Lower lobe of right lung (tissue), 2 donors: ENCODE measurements at places on chromosomes 4 and X.

- DNase-seq = no peak
Observed at GRCh38 chr4:85496126-85496849, 21.3 kb downstream of the ARHGAP24 start.

- DNase-seq = no peak
Observed at GRCh38 chr4:187010052-187010451, 286.4 kb upstream of the FAT1 start.

DNA sequence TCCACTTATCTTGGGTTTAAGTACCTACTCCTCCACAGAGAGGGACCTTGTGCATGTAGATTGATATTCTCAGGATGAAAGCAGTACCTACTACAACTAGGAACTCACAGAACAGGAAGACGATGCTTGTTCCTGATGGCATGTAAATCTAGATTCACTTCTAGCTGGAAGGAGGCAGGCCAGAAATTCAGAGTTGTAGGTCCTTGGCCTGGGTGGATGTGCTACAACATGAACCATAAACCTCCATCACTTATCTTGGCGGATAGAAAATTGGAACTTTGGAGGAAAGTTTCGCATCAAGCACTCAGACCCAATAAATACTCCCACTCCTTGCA lies 9.3 kb upstream of the SMIM20 start:
- DNase-seq = no peak

- no peak for DNase-seq
Observed at GRCh38 chr4:69781458-69782418, 21.3 kb upstream of the SULT1B1 start.

DNA sequence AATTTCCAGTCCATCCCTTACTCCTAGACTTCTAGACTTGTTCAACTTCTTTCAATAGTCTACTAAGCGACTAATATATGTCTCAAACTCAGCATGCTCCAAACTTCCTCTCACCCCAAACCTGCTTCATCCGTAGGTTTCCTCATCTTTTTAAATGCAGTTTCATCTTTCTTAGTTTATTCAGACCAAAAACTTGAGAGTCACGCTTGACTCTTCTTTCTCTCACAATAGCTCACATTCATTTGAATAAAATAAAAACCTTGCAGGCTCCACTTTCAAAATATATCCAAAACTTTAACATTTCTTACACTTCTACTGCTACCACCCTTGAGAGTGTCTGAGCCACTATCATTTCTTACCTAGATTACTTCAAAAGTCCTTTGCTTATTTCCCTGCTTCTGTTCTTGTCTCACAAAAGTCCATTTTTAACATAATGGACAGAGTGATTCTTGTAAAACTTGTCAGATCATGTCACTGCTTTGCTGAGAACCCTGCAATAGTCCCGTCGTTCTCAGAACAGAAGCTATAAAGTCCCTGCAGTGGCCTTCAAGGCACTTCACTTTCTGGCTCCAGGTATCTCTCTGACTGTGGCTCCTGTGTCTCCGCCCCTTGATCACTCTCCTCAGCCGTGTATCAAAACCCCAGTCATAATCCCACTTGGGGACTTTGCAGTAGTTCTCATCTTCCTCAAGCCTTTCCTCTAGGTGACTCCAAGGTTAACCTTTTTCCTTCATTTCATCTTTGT lies 167.6 kb downstream of the ARHGAP24 start:
- no peak for DNase-seq

GRCh38 chr4:169132561-169133305 lies 122.7 kb upstream of the CBR4 start:
- DNase-seq = no peak

GRCh38 chr4:149113804-149114430 lies 671.7 kb upstream of the NR3C2 start:
- no peak for DNase-seq

GRCh38 chrX:48715072-48715471 lies 18.5 kb downstream of the SUV39H1 start:
- DNase-seq = no peak

DNA sequence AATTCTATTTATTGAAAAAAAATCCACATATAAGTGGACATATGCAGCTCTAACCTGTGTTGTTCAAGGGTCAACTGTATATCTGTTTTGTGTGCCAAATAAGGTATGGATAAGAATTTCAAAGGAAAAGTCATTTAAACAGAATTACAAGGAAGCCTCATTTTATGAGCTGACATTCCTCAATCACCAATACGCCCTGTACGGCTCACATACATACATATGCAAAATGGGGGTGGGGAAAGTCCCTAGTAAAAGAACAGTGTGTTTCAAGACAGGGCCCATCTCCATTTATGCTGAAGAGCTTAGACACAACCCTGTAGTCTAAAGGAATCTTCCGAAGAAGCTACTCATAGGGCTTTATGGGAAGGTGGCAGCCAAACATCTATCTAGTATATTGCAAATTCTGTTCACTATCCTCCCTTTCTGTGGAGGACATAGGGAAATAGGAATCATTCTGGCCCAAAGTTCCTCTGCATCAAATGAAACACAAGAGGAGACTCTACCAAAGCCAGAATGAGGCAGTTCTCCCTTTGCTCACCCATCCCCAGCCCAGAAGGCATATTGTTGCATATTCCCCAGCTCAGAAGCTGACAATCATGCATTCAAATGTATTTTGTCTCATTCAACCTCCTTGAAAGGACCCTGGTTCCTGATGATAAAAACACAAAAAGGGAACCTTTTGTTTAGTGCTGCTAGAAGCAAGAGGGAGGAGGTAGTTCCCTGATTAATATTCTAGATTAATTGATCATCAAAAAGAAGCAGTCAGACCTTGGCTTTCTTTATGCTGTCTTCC lies 13.7 kb upstream of the ZBTB33 start:
- DNase-seq = no peak

GRCh38 chrX:443536-444210 lies 57.0 kb upstream of the PPP2R3B start:
- no peak for DNase-seq

- no peak for DNase-seq
Observed at GRCh38 chrX:45031830-45032378, 158.9 kb downstream of the KDM6A start.

DNA sequence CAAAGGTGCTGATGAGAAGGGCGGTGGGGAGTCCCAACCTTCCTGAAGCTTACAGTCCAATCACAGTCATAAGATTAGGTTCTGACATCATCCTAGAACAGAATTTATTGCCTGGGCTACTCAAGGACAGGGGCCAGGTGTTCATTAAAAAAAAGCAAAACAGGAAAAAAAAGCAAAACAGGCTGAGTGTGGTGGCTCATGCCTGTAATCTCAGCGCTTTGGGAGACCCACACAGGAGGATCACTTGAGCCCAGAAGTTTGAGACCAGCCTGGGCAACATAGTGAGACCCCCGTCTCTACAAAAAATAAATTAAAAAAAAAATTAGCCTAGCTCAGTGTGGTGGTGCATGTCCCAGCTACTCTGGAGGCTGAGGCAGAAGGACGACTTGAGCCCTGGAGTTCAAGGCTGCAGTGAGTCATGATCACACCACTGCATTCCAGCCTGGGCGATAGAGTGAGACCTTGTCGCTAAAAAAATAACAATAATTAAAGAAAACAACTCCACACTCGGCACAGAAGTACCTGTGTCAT lies 3.0 kb downstream of the RAB9A start:
- DNase-seq = no peak

- DNase-seq = no peak
Observed at GRCh38 chr4:183989461-183989860, 84.4 kb downstream of the STOX2 start.

DNA sequence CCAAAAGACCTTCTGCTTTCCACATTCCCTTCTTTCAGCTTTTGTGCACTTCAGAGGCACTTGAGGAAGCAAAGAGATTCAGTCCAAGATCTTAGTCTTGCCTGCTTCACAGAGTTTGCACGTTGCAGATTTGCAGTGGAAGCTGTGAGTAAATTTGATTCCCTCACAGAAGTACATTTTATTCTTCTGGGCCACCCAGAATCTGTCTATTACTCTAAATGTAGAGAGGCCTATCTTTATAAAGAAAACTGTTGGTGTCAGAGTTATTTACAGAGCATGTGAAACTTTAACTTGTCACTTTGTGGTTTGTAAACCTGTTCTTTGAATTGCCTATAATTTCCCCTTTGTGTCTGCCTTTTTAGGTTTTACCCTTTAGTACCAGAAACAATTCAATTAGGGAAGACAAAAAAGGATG lies 15.5 kb downstream of the SPRY1 start:
- DNase-seq = no peak

GRCh38 chrX:154517101-154517781 lies 1.2 kb upstream of the FAM3A start:
- DNase-seq = no peak

- DNase-seq = no peak
Observed at GRCh38 chrX:19683817-19684216, 168.5 kb upstream of the MAP3K15 start.

DNA sequence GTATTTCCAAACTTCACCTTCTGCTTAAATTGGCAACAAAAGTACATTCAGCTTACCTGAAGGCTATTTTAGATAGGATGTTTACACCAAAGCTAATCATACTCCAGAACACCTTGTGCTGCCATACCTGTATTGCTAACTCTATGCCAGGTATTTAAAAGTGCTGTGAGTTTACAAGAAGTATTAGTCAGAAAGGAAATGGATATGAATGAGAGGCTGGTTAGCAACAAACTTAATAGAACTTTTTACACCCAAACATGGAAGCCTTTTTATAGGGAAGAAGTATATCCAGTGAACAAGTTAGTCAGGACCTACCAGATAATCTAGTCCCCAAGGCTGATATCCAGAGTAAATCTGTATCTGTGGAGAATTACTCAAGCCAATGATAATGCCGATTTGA lies 131.2 kb upstream of the SPRY1 start:
- DNase-seq = no peak

- no peak for DNase-seq
Observed at GRCh38 chr4:88791274-88791673, 93.6 kb upstream of the NAP1L5 start.
